Temporal lobe (tissue), 4 donors: ENCODE measurements at places on chromosomes 6 and 20. TPM values are rescaled to one million over a fixed set of nuclear protein-coding genes. Genes with fewer than 3 reads are reported as not detected.

The PBOV1 gene
- total RNA-seq: not detected

The MTFR2 gene
- 0.25 TPM for total RNA-seq

The SLC44A4 gene
- total RNA-seq: not detected

The MARCKS gene
- total RNA-seq: 269 TPM

The CEBPB gene
- 2.0 TPM for total RNA-seq

The ARFGAP1 gene
- 28.5 TPM for total RNA-seq

The FAXC gene
- total RNA-seq: 42.8 TPM

The GPR6 gene
- total RNA-seq: 0.74 TPM

The TCP11 gene
- 0.25 TPM for total RNA-seq

The ENPP3 gene
- 0.25 TPM for total RNA-seq

The AVP gene
- not detected for total RNA-seq

The GMPR gene
- 1.2 TPM for total RNA-seq

The SMLR1 gene
- not detected for total RNA-seq

The TBX18 gene
- total RNA-seq: 5.4 TPM

The SOX4 gene
- total RNA-seq: 265 TPM

The BTNL2 gene
- total RNA-seq: not detected

The LY86 gene
- total RNA-seq: 2.0 TPM

The CAP2 gene
- total RNA-seq: 32.0 TPM

The HSPA12B gene
- 2.7 TPM for total RNA-seq

The TTK gene
- total RNA-seq: 4.4 TPM

The TMX4 gene
- 34.9 TPM for total RNA-seq

The RAB44 gene
- under 0.01 TPM for total RNA-seq

The TOX2 gene
- 0.74 TPM for total RNA-seq

The CST1 gene
- total RNA-seq: not detected

The IP6K3 gene
- not detected for total RNA-seq

The ADGB gene
- 0.25 TPM for total RNA-seq

The FAM217B gene
- 24.6 TPM for total RNA-seq

The NKAPL gene
- 0.98 TPM for total RNA-seq

The RIPPLY2 gene
- 8.1 TPM for total RNA-seq

The SOBP gene
- 58.0 TPM for total RNA-seq

The SNX21 gene
- total RNA-seq: 12.3 TPM

The ECT2L gene
- total RNA-seq: 0.98 TPM

The KCNK5 gene
- 0.25 TPM for total RNA-seq

The VSTM2L gene
- 164 TPM for total RNA-seq

The GRIK2 gene
- 78.2 TPM for total RNA-seq

The CRISP2 gene
- total RNA-seq: 0.49 TPM

The WFDC10B gene
- total RNA-seq: not detected

The PAK5 gene
- 36.1 TPM for total RNA-seq

The KCNK16 gene
- not detected for total RNA-seq

The LPA gene
- 0.25 TPM for total RNA-seq

The CYB5R4 gene
- total RNA-seq: 11.8 TPM

The PRND gene
- total RNA-seq: 0.25 TPM

The CST5 gene
- total RNA-seq: not detected

The OTOR gene
- under 0.01 TPM for total RNA-seq

The SEL1L2 gene
- under 0.01 TPM for total RNA-seq

The FAM110A gene
- 4.4 TPM for total RNA-seq
